Smooth muscle cell of the umbilical artery (primary cell): ENCODE measurements at places on chromosomes 16 and 17. TPM values are rescaled to one million over a fixed set of nuclear protein-coding genes. Genes with fewer than 3 reads are reported as not detected.

Gene PRAC2
- total RNA-seq: not detected in 2 replicates

Gene ZG16
- total RNA-seq: not detected in 2 replicates

Gene KCNJ2
- 0.59 and 0.92 TPM in 2 replicates for total RNA-seq

Gene CCL16
- total RNA-seq: not detected in 2 replicates

Gene OTOA
- 0.09 TPM in 1 of 2 replicates, not detected in the other for total RNA-seq

Gene KRTAP1-5
- total RNA-seq: 0.23 and 0.30 TPM in 2 replicates

Gene NGFR
- total RNA-seq: under 0.01 and 0.28 TPM in 2 replicates

Gene GGT6
- not detected in 2 replicates for total RNA-seq

Gene ZNF624
- 4.4 and 4.8 TPM in 2 replicates for total RNA-seq

Gene WNT9B
- not detected in 2 replicates for total RNA-seq

Gene NXN
- 35.0 and 55.8 TPM in 2 replicates for total RNA-seq

Gene TTYH2
- total RNA-seq: 3.6 and 5.3 TPM in 2 replicates
